ENCODE measurements at places on chromosomes 7 and 10. TPM values are rescaled to one million over a fixed set of nuclear protein-coding genes. Genes with fewer than 3 reads are reported as not detected.
A peak's percentile ranks its signal among the peaks of the same experiment; 100 is the strongest.

DNA sequence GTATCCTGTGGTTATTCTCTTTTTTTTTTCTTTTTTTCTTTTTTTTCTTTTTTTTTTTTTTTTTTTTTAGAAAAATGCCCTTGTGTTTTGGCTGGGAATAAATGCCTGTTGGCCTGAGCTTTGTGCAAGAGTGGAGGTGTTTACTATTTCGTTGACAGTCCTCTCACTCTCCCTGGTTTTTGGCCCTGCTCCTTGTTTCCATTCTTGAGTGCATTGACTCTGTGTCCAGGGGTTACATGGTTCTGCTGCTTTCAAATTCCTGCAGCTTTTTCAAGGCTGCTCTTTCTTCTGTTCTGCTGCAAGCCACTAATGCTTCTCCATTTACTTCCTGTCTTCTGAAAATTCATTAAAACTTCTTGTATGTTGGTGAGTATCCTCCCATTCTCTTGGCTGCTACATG lies 59.7 kb upstream of the TBX20 start:
- DNase-seq, result no peak
- no peak overlapping the region for H3K4me3 ChIP-seq
- no peak overlapping the region for H3K27ac ChIP-seq
- H3K4me1 ChIP-seq, result peaks cover 8% of the 10 kb centered on the region

CD36 gene
- total RNA-seq, result 106 TPM

- H3K27ac ChIP-seq, result no peak overlapping the region
- H3K27me3 ChIP-seq, result no peaks in the 10 kb centered on the region
- H3K4me1 ChIP-seq, result peaks cover 57% of the 10 kb centered on the region
- H3K4me3 ChIP-seq, result no peak overlapping the region
These were observed 45.5 kb downstream of the WAC start for GRCh38 chr10:28578454-28578853.

GRCh38 chr7:129147731-129148130 lies 3.2 kb downstream of the TSPAN33 start:
- H3K27ac ChIP-seq, result no peak overlapping the region
- DNase-seq, result no peak
- no peak overlapping the region for H3K4me3 ChIP-seq
- H3K36me3 ChIP-seq, result no peaks in the 10 kb centered on the region
- peaks cover 4% of the 10 kb centered on the region for H3K27me3 ChIP-seq
- peaks cover 11% of the 10 kb centered on the region for H3K4me1 ChIP-seq

DNA sequence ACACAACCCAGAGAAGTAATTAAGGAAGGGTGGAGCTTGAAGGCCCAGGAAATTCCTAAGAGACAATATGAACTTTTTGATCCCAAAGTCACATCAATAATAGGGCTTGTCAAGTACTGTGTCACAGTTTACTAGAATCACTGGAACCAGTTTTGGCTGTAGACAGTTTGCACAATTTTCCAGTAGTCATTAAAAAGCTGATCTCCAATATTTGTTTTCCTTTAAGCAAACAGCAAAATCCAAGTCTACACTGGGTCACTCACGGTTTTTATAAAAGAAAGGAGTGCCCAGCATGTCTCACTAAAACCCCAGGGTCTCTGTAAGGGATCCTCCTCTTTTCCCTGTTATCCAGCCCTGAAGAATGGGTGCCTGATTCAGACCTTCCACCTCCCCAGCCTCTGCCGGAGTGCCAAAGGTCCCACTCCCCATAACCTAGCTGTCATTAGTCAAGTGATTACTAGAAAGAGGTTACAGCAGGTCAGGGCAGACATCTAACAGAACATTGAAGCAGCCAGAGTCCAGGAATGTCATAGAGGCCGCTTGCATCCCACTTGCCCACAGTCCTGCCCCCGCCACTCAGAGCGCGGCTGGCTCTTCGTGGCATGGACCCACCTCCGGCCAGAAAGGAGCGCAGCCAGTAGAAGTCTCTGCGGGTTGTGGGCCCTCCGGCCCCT lies 552 bp downstream of the SLC25A16 start:
- H3K27ac ChIP-seq, result peak overlapping the region; percentile 96
- peaks cover 13% of the 10 kb centered on the region for H3K4me1 ChIP-seq
- DNase-seq, result no peak
- no peaks in the 10 kb centered on the region for H3K27me3 ChIP-seq
- H3K4me3 ChIP-seq, result peak overlapping the region; percentile 80

DPP6 gene
- total RNA-seq, result 51.2 TPM

SRRM3 gene
- 1.6 TPM for total RNA-seq

DNA sequence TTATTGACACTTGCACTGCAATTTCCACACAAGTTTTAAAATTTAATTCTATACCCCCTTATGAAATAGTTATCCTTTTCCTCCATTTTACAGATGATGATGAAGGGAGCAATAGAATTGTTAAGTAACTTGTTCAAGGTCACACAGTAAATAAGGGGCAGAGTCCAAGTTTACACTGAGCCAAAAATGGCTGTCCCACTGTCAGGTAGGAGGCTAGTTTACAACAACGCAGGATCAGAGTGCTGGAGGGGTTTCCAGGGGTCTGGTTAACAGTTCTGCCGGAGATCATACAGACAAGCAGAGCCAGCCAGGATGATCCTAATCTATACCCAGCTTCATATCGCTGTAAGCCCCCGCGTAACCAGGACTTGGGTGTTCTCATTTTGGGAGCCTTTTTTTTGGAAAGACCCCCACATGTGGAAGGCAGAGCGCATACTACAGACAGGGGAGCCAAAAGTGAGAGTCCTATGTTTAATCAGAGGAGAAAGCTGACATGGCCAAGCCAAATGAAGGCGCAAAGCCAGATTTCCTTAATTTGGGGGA lies 524 bp upstream of the UNC5B start:
- H3K4me3 ChIP-seq, result peak overlapping the region; percentile 8
- H3K27ac ChIP-seq, result peak overlapping the region; percentile 81
- DNase-seq, result no peak

GRCh38 chr10:8133146-8133545 lies 78.7 kb downstream of the GATA3 start:
- no peaks in the 10 kb centered on the region for H3K27me3 ChIP-seq
- no peak overlapping the region for H3K4me3 ChIP-seq
- H3K36me3 ChIP-seq, result no peaks in the 10 kb centered on the region
- no peak for DNase-seq
- no peak overlapping the region for H3K27ac ChIP-seq
- H3K4me1 ChIP-seq, result no peaks in the 10 kb centered on the region

DNA sequence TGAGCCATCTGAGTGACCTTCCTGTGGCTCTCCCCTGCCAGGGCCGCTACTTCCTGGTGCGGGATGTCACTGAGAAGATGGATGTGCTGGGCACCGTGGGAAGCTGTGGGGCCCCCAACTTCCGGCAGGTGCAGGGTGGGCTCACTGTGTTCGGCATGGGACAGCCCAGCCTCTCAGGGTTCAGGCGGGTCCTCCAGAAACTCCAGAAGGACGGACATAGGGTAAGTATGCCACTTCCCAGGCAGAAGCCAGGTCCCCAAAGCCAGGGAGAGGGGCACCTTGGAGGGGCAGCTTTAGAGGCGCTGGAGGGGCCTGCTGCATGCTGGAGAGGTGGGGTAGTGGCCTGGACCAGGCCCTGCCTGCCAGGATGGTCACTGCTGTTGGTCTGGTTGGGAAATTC lies 51.3 kb downstream of the PALD1 start:
- peaks cover 54% of the 10 kb centered on the region for H3K36me3 ChIP-seq
- no peak overlapping the region for H3K27ac ChIP-seq
- no peaks in the 10 kb centered on the region for H3K27me3 ChIP-seq

- no peaks in the 10 kb centered on the region for H3K4me1 ChIP-seq
- no peak overlapping the region for H3K27ac ChIP-seq
- no peak overlapping the region for H3K4me3 ChIP-seq
- no peaks in the 10 kb centered on the region for H3K27me3 ChIP-seq
These were observed 31.6 kb downstream of the IL6 start for GRCh38 chr7:22758576-22758975.

- no peak for DNase-seq
- H3K36me3 ChIP-seq, result no peaks in the 10 kb centered on the region
- H3K4me3 ChIP-seq, result no peak overlapping the region
- no peak overlapping the region for H3K27ac ChIP-seq
These were observed 134.0 kb upstream of the PODXL start for GRCh38 chr7:131690441-131690840.

GRCh38 chr10:580778-581177 lies 108.7 kb downstream of the DIP2C start:
- H3K27me3 ChIP-seq, result no peaks in the 10 kb centered on the region
- DNase-seq, result no peak
- no peak overlapping the region for H3K4me3 ChIP-seq
- H3K36me3 ChIP-seq, result no peaks in the 10 kb centered on the region
- H3K27ac ChIP-seq, result peak overlapping the region; percentile 68

GRCh38 chr7:10677668-10678232 lies 295.9 kb upstream of the PHF14 start:
- H3K27ac ChIP-seq, result no peak overlapping the region
- no peaks in the 10 kb centered on the region for H3K27me3 ChIP-seq
- no peak for DNase-seq
- no peaks in the 10 kb centered on the region for H3K4me1 ChIP-seq
- H3K4me3 ChIP-seq, result no peak overlapping the region

- DNase-seq, result no peak
- H3K4me3 ChIP-seq, result no peak overlapping the region
- H3K36me3 ChIP-seq, result no peaks in the 10 kb centered on the region
- H3K4me1 ChIP-seq, result no peaks in the 10 kb centered on the region
- H3K27ac ChIP-seq, result no peak overlapping the region
These were observed 260.6 kb downstream of the POU6F2 start for GRCh38 chr7:39238234-39238869.

All from sigmoid colon (tissue), 7 donors.